Right atrium auricular region (tissue), 2 donors: ENCODE measurements at places on chromosomes 5 and 9.

GRCh38 chr9:106314476-106314875, 548.5 kb upstream of the ZNF462 start:
- no peaks in the 10 kb centered on the region for H3K4me1 ChIP-seq
- H3K27me3 ChIP-seq, result no peaks in the 10 kb centered on the region
- H3K27ac ChIP-seq, result no peak overlapping the region
- no peak overlapping the region for H3K4me3 ChIP-seq
- H3K36me3 ChIP-seq, result no peaks in the 10 kb centered on the region

- no peaks in the 10 kb centered on the region for H3K4me1 ChIP-seq
- no peak overlapping the region for H3K27ac ChIP-seq
- no peak for DNase-seq
Measured at GRCh38 chr9:16289639-16290038, 580.8 kb downstream of the BNC2 start.

DNA sequence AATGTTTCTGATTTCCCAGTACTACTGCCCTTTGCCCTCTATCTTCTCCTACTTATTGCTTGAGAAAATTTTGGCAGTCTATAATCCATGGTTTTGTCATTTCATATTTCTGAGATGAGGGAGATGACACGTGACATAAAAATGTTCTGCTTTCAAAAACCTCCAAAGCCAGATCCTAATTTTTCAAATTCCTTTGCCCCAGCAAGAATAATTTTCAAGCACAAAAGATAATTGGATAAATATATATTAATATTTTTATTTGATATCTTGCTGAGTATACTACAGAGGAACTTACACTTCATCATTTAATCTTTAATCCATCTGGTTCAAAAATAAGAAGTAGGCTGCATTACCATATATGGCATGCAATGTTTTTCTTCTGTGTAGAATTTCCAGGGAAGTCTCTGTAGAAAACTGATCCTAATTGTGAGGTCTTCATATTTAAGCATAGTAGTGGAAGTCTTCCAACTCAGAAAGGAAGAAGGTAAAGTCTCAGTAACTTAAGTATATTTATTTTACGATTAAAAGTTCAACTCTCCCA, 1738.8 kb downstream of the EFNA5 start:
- H3K27ac ChIP-seq, result no peak overlapping the region
- no peak for DNase-seq
- no peak overlapping the region for H3K4me3 ChIP-seq
- H3K27me3 ChIP-seq, result no peaks in the 10 kb centered on the region
- no peaks in the 10 kb centered on the region for H3K36me3 ChIP-seq

- H3K27me3 ChIP-seq, result no peaks in the 10 kb centered on the region
- DNase-seq, result no peak
- H3K4me1 ChIP-seq, result no peaks in the 10 kb centered on the region
- H3K27ac ChIP-seq, result no peak overlapping the region
- no peak overlapping the region for H3K4me3 ChIP-seq
Measured at GRCh38 chr5:16702964-16703363, 86.2 kb upstream of the RETREG1 start.
